ENCODE measurements at places on chromosomes 4 and X.

DNA sequence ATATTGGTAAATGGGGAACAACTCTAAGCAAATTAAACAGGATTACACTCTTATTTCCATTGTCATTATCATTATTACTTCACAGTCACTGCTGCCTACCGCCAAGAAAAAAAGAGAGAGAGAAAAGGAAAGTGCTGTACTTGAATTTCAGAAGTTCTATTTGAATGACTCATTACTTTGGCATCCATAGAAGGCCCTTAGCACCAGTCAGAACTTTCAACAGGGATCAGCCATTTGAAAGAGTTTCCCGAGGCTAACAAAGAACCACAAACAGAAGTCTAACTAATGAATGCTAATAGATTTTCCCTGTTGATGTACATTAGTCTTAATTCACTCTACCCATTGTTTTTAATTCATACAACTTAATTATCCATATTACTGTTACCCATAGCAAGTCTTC is 116.3 kb downstream of the SHROOM4 start:
- no peak for DNase-seq

GRCh38 chr4:11470438-11471045 is 41.8 kb upstream of the HS3ST1 start:
- DNase-seq, result no peak

DNA sequence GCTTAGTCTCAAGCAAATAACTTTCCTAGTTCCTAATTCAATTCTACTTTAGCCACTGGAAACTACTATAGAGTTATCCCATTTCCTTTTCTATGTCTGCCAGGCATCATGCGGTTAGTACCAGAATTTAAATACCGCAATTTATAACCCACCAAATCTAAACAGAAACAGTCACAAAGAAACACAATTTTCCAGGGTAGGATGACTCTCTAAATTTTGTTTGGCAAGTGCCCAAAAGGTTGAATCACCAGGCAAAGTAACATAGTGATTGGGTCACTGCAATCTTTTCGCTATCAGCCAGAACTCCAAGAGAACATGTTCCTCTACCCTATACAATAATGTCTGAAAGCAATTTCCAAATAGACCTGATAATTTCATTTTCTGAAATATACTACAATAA is 240.2 kb upstream of the GRIA3 start:
- no peak for DNase-seq

GRCh38 chrX:109533005-109533404 is 3.6 kb upstream of the NXT2 start:
- no peak for DNase-seq

DNA sequence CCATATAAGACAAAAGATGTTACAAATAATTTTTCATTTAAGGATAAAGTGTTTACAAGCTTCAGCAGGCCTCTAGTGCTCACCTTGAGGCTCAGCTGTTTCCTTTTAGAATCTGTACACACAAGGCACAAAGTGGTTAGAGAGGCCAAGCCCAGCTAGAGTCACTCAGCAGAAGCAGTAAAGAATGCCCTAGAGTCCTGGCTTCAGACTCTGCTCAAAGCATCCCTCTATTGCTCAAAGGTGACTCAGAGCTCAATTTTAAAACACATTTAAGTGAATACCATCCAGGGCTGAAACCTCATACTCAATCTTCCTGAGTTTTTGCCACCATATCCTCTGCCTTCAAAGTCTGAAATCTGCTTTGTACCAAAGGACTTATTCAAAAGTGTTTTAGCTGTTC is 22.6 kb upstream of the PHF8 start:
- DNase-seq, result no peak

- DNase-seq, result peak; percentile 67
Observed at GRCh38 chr4:40662962-40663604, 33.4 kb upstream of the RBM47 start.
